ENCODE measurements at places on chromosomes 7 and 10.
A peak's percentile ranks its signal among the peaks of the same experiment; 100 is the strongest.

GRCh38 chr10:49384268-49384953 lies 11.5 kb downstream of the DRGX start:
- no peak for DNase-seq

- no peak for DNase-seq
These were observed 157.2 kb downstream of the WNT2 start for GRCh38 chr7:117165656-117166055.

- no peak for DNase-seq
These were observed 23.8 kb upstream of the GTPBP4 start for GRCh38 chr10:964321-964987.

GRCh38 chr10:94085288-94085687 lies 91.6 kb downstream of the PLCE1 start:
- no peak for DNase-seq

- DNase-seq = no peak
These were observed 15.4 kb upstream of the TBRG4 start for GRCh38 chr7:45126920-45127319.

DNA sequence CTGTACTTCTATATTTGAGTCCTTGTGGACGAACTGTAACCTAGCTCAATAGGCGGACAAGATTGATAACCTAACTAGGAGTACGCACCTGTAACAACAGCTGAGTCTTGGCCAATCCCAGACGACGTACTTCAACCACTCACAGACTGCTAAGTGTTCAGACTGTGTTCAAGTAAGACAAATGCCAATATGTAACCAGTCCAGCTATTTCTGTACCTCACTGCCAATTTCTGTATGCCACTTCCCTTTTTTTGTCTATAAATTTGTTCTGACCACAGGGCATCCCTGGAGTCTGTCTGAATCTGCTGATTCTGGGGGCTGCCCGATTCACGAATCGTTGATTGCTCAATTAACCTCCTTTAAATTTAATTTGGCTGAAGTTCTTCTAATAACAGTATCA lies 32.2 kb downstream of the HACD1 start:
- DNase-seq = no peak

GRCh38 chr7:70051726-70052125 lies 453.5 kb downstream of the AUTS2 start:
- no peak for DNase-seq

- DNase-seq = no peak
These were observed 129.2 kb downstream of the RPS24 start for GRCh38 chr10:78162853-78163252.

- no peak for DNase-seq
These were observed 182.2 kb downstream of the ADK start for GRCh38 chr10:74333174-74333573.

DNA sequence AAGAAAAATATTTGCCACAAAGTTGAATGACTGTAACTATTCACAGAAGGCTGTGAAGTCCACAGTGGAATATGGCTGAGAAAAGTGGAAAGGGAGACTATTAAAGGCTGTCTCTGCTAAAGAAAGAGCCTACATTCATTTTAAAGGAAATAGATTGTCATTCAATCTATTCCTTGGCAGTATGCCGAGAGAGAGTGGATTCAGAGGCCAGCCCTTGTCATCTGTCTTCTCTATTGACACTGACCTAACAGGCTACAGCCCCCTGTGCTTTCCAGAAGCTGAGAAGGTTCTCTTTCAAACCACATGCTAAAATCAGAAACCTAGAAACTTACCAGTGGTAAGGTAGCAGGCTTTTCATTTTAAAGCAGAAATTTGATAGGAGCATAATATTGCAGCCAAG lies 12.1 kb downstream of the ODAD2 start:
- DNase-seq = no peak

GRCh38 chr10:126229686-126230085 lies 158.6 kb downstream of the ADAM12 start:
- no peak for DNase-seq

DNA sequence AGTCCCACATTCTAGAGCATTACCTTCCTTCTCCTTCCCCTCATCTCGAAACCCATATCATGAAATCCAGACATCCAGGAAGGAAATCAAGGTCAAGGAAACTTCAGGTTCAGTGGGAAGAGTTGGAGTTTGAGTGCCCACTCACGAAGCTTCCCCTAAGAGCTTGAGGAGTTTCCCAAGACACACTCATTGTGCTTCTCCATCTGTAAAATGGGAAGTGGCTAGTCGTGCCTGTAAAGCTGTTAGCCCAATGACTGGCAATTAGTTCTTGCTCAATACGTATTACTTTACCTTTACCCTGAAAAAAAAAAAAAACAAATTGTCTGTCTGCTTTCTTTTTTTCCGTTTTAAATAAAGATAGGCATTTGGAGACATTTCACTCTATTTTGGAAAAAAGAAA lies 42.3 kb downstream of the GPAM start:
- no peak for DNase-seq

DNA sequence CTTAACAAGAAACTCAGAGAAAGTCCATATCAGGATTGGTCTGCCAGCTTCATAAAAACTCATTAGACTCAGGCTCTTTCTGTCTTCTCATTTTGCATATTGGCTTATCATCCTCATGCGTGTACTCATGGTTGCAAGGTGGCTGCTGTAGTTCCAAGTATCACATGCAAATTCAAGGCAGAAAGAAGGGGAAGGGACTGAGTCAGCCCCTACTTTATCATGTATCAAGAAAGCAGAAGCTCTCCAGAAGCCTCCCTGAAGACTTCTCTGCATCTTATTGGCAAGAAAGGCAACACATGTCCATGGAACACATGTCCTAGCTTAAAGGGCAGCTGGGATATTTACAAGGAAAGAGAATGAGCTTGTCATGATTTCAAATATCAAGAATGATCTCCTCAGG lies 19.4 kb upstream of the EZH2 start:
- DNase-seq = no peak

DNA sequence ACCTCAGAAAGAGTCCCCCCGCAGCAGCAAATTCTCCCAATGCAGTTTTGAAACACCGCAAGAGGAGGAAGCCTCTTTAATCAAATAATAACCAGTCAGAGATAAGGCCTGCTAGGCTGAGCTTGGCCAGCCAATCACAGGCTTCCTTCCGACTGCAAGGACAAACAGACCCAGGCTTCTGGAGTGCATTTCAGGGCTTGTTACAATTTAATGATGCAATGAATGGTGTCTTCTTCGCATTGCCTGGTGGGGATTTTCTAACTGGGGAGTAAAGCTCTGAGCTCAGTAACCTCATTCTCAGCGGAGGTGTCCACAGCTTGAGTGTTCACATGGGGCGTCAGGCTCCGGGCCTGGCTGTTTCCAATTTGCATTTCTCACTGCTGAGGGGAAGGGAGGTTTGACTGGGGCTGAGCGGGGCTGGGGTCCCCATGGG lies 31.8 kb upstream of the GPAM start:
- no peak for DNase-seq

DNA sequence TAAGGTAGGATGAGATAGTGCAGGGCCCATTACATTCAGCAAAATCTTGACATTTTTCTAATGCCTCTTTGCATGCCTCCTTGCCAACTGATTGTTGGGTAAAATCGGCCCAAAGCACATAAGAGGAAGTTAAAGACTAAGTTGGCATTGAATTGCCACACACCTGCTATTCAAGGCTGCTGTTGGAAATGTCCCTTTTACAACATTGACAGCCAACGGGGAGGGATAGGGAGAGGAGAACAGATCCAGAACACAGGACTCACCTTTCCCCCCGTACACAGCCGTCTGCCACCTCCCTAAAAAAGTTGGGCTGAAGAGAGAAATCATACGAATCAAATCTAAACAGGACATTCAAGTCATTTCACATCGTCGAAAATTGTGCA lies 695 bp downstream of the FAM237B start:
- DNase-seq = no peak

DNA sequence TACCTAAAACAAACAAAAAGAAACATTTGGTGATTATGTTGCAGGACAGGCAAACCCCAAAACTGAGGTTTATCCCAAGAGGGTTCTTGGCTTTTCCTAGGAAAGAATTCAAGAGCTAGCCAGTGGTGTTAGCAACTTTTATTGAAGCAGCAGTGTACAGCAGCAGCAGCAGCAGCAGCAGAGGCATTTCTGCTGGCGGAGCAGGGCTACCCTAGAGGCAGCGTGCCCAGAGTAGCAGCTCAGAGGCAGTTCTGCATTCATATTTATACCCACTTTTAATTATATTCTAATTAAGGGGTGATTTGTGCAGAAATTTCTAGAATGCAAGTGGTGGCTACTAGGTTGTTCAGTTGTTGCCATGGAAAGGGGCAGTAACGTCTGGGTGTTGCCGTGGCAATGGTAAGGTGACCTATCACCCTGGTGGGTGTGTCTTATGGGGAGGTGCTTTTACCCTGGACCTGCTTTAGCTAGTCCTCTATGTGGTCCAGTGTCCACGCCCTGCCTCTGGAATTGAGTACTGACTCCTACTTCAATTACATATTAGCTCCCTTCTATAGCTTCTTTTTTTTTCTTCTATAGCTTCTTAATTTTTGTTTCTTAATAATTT lies 53.9 kb downstream of the VCL start:
- DNase-seq = no peak

DNA sequence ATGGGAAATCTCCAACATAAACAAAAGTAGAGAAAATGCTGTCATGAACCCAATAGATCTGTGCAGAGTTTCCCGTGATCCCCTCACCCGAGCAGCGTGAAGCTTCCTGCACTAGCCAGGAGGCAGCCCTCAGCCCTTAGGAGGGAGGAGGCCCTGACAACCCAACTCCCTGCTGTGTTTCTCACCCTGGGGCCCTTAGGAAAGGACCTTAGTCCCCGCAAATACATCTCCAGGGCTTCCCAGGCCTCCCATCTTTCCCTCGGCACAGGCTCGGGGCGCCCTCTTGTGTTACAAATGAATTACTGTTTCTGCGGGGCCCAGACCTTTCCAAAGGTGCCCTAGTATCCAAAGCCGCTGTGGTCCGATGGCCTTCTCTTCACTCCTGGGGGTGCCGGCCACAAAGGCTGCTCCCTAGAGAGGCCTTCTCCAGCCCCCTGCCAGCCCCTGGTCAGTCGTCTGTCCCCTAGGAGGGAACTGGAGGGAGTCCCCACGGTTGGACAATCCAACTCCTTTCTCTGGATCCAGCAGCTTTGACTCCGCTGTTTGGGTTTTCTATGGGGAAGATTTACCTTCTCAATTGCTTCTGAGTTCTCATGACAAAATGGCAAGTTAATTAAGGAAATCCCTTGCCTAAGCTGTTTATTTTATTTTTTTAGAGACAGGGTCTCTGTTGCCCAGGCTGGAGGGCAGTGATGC lies 49.9 kb upstream of the SH2B2 start:
- peak; percentile 61 for DNase-seq

- DNase-seq = no peak
These were observed 116.9 kb downstream of the EVX1 start for GRCh38 chr7:27359181-27360125.

GRCh38 chr7:70596598-70596913 lies 535.4 kb upstream of the GALNT17 start:
- DNase-seq = no peak

GRCh38 chr7:68524126-68524525 lies 1074.1 kb upstream of the AUTS2 start:
- DNase-seq = no peak

- no peak for DNase-seq
These were observed 220.5 kb upstream of the ETV1 start for GRCh38 chr7:14209896-14210484.

DNA sequence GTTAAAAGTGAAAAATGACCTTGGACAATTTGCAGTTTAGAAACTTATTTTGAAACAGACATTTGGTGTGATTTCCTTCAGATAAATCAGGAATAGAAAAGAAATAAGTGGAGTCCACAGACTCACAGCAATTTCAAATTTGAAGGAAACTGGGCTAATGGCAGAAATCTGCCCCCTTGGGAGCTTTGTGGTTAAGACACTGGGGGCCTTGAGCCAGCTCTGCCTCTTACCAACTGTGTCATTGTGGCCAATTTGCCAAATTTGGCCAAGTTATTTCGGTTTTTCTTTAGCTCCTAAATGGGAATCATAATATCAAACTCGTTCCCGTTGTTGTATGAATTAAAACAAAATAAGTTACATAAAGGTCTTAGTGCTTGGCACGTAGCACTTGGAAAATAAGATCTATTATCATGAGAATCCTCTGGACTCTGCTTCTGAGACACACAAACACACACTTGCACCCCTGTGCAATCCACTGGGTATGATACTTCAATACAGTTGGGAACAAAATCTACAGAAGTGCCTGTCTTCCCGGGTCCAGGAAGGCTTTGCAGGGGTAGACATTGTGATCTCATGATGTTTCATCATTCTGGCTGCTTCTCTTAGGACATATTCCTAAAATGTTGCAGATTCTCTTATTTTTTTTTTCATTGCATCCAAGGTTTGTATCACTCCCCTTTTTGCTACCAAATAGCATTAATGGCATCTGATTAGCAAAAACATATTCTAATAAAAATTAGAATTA lies 4.9 kb downstream of the ARMC3 start:
- no peak for DNase-seq

GRCh38 chr10:13349463-13350274 lies 1.6 kb upstream of the SEPHS1 start:
- peak; percentile 40 for DNase-seq

GRCh38 chr10:74305730-74306129 lies 154.7 kb downstream of the ADK start:
- DNase-seq = no peak

DNA sequence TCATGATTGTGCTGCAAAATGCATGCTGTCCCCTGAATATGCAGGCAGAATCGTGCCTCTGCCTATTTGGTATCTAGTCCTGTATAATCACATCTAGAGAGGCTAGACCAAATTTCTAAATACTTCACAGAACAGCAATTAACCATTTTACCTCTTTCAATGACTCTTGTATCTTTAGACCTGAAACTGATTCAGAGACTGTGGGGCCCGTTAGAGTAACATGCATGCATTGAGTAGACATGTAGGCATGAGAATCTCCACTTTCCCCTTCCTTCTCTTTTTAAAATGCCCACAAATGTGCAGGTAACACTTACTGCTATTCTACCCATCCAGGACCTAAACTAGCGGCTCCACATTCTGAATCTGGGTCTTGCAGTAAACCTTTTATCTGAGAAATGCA lies 8.8 kb downstream of the ZNF92 start:
- no peak for DNase-seq
